AG09319 (cell line): ENCODE measurements at places on chromosomes 5 and 9.

DNA sequence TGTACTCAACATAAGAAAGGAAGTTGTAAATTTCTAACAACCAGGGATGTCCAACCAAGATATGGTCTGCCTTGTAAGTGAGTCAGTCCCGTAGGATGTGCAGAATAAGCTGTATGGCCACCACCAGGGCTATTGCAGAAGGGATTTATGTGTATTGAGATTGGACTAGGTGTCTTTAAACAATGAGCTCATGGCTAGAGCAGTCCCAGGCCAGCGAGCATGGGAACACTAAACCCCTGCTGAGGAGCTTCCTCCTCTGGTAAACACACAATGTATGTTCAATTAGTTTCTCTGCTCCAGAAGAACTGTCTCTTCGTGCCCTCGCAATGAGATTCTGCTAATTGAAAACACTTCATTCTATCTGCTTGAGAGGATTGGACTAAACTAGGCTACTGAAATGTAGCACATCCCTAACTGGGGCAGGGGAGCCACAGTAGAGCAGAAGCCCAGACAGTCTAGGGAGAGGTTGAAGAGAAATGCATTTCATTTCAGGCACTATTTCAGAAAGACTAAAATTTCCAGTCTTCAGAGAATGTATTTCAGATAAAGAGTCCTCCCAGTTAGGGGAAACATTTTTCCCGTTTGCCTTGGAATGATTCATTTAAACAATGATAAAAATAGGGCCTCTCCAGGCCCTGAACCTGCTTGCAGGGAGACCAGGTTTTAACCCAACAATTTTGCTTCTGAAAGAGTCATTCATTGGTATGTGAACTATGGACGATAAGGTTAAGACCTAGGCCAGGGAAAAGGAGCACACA is 154.7 kb downstream of the FAM114A2 start:
- DNase-seq: no peak

GRCh38 chr5:83488271-83488670 is 16.7 kb downstream of the VCAN start:
- DNase-seq: no peak

DNA sequence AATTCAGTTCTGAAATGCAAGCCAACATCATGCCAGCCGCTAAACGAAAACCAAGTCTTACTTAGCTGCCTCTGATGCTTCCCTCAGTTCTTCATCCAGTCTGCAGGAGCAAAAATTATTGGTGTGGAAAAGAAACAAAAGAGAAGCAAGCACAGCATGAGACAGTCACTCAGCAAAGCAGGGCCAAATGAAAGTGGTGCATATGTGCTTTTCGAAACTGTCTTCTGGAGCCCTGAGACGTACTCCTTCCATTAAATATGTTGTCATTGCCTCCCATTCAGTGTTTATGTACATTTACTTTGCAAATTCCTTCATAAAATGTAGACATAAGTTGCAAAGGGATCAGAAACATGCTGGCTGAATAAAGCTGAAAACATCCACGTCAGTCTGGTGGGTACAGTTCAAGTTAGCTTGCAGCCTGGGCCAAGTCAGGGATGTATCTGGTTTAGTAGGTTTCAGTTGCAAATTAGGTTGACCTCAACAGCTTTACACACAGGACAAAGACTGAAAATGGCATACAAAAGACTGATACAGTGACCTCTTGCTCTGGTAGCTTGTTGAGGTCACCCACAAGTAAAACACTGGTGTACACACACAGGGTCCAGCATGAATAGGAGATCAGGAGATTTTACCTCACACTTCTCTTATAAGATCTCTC is 139.7 kb upstream of the PCA3 start:
- no peak for DNase-seq

DNA sequence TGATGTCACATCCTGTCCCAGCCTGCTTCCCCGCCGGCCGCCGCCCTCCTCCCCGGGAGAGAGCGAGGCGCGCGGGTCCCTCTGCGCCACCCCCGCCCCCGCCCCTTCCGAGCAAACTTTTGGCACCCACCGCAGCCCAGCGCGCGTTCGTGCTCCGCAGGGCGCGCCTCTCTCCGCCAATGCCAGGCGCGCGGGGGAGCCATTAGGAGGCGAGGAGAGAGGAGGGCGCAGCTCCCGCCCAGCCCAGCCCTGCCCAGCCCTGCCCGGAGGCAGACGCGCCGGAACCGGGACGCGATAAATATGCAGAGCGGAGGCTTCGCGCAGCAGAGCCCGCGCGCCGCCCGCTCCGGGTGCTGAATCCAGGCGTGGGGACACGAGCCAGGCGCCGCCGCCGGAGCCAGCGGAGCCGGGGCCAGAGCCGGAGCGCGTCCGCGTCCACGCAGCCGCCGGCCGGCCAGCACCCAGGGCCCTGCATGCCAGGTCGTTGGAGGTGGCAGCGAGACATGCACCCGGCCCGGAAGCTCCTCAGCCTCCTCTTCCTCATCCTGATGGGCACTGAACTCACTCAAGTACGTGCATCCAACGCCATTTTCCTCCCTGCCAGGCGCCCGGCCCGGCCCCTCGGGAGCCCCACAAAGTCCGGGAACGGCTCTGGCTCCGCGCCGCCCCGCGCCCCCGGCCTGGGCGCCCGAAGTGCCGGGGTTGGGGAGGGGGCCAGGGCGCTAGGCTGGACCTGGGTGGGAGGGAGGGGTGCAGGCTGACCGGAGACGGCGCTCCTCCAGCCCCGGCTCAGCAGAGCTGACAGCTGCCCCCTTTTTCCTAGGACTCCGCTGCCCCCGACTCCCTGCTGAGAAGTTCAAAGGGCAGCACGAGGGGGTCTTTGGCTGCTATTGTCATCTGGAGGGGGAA is 12.0 kb upstream of the OLFM1 start:
- peak; percentile 22 for DNase-seq

DNA sequence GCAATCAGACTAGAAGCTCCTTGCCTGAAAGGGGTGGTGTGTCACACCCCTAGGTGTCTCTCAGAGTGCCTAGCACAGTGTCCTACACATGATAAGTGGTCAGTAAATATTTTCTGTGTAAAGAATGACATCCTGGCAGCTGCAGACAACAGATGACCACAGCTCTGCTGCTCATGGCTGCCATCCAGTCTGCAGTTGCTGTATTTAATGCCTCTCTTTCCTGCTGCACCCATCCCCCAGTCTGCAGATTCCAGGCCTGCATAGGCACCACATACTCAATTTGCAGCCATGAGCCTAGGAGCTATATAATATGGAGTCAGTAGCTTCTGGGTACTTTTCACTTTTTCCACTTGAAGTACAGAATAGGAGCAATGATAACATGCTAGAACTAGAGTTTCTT is 94.9 kb upstream of the NR4A3 start:
- DNase-seq: no peak

DNA sequence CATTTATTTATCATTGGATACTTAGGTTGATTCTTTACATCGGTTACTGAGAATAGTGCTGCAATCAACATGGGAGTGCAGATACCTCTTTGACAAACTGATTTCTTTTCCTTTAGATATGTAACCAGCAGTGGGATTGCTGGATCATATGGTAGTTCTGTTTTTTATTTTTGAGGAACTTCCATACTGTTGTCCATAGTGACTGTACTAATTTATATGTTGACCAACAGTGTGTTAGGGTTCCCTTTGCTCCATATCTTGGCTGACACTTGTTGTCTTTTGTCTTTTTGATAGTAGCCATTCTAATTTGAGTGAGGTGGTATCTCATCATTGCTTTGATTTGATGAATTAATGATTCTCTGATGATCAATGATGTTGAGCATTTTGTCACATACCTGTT is 137.3 kb upstream of the PITX1 start:
- no peak for DNase-seq

DNA sequence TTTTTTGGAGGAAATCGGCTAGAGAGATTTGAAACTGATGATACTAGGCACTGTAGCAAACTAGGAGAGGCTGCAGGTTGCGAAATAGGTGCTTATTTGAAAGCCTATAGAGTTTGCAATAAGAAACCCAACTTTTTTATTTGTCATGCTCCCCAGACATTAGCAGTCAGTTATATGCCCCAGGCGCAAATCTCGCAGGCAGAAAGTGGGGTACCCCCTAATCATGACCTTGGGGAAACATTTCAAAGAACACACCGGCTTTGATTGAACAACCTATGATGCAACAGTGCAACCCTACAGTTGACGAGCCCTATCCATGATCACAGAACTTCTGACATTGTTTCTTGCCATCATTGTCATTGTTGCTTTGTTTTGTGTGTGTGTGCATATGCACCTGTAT is 510.5 kb downstream of the RAB3C start:
- no peak for DNase-seq

GRCh38 chr5:75524071-75524470 is 12.4 kb downstream of the POLK start:
- DNase-seq: no peak

- no peak for DNase-seq
These were observed 714 bp downstream of the SEC24A start for GRCh38 chr5:134649163-134649835.

DNA sequence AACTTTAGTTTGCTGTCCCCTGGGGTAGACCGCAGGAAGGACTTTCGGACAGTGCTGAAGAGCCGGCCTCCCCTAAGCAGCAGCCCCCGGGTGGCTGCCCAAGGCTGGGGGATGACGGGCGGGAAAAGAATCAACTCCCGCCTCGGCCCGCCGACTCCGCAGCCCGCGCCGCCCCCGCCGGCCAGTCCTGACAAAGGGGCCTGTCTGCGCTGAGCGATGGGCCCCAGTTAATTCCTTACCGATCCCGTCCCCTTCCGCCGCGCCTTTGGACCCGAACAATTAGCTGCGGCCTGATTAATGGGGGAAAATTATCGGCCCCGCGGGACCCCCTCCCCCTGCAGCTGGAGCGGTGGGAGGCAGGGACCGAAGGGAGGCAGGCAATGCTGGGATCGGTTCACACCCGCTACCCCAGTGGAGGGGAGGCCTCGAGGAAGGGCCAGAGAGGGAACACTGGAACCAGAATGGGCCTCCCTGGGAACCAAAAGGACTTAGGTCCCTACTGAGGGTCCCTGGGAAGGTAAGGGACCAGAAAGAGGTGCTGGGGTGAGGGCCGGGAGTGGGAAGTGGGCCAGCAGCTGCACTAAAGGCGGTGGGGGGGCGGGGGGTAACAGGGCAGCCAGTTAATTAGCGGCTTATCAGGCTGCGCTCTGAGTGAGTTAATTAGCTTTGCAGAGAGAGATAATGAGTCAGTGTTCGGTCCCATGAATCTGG is 4.2 kb downstream of the ARID3C start:
- DNase-seq: no peak

- DNase-seq: no peak
These were observed 54.0 kb upstream of the CXCL14 start for GRCh38 chr5:135632798-135633197.

DNA sequence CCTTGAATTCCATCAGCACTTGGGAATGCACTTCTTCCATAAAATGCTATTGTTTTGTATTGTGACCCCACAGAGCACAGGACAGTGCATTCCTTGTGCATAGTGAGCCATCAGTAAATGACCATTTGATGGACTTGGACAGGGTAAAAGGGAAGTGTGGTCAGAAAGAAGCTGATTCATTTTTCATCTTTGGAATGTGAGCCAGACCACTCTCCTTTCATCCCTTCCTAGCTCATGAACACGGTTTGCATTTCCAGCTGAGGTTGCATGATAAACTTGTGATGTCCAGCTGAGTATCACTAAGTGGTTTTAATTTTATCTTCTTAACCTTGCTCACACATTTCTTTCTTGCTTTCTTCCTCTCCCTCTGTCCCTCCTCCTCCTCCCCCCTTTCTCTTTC is 101.3 kb downstream of the NUDT12 start:
- DNase-seq: no peak

- no peak for DNase-seq
These were observed 10.6 kb upstream of the SLC25A48 start for GRCh38 chr5:135823881-135824280.

DNA sequence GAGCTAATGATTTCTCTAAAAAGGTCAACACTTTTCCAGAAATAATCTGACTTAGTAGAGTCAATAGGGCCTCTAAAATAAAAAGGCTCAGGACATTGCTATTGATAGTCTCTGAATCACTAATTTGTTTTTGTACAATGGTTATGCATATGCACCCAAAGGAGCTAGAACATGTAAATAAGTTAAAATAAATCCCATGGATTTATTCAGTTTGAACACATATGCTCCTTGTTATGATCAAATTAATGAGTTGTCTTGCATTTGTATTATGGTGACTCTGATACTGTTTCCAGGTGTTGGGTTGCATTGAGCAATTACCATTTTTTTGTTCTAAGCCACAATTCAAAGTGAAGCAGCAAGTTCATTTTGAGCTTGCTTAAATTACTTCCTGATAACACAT is 276.0 kb upstream of the TUSC1 start:
- no peak for DNase-seq

- DNase-seq: no peak
These were observed 281.5 kb upstream of the GRIA1 start for GRCh38 chr5:153209016-153209415.

DNA sequence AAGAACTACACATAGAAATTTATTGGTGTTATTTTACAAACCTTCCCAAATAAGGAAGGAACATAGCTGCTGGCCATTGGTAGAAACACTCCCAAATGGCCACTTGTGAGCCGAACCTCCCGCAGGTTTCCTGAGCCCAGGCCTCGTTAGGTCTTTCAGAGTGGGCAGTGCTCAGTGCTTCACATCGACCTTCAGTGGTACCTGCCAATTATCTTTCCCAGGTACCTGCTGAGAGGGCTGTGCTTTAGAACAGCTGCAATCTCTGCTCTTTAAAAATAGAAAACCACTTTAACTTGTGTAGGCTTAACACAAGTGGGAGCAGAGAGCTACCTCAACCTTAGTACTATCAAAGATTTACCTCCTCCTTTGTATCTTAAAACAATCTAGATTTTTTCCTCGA is 334.1 kb downstream of the RFX3 start:
- DNase-seq: no peak

DNA sequence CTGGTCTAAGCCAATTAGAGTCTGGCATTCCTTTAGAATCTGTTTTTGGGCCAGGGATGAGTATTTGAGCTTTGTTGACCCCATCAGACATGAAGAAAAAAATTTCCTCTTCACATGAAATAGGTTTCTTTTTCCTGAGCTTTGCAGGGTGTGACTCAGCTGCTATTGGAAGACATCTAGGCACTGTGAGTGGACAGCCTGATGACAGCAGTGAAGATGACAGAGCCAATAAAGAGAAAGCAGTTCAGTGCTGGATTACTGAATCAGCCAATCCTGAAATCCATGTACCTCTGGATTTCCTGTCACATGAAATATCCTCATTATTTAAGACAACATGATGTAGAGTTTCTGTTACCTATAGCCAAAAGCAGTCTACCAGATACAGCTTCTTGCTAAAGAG is 51.3 kb upstream of the GRIA1 start:
- no peak for DNase-seq

- no peak for DNase-seq
These were observed 23.1 kb downstream of the ADRB2 start for GRCh38 chr5:148849461-148849860.

- DNase-seq: no peak
These were observed 2.9 kb downstream of the RPL12 start for GRCh38 chr9:127448112-127448805.
